Stimulated activated CD4-positive, alpha-beta T cell treated with anti-CD3 and anti-CD28 coated beads, Interleukin-15, amount 100 ng/mL, for 24 hours (primary cell): ENCODE measurements at places on chromosomes 7 and 10.

- no peak for DNase-seq
These were observed 879.0 kb upstream of the CELF2 start for GRCh38 chr10:10138685-10139084.

GRCh38 chr7:102004229-102004628 lies 186.8 kb downstream of the CUX1 start:
- DNase-seq = no peak

GRCh38 chr10:111756217-111757061 lies 427.1 kb downstream of the GPAM start:
- peak; percentile 34 for DNase-seq

DNA sequence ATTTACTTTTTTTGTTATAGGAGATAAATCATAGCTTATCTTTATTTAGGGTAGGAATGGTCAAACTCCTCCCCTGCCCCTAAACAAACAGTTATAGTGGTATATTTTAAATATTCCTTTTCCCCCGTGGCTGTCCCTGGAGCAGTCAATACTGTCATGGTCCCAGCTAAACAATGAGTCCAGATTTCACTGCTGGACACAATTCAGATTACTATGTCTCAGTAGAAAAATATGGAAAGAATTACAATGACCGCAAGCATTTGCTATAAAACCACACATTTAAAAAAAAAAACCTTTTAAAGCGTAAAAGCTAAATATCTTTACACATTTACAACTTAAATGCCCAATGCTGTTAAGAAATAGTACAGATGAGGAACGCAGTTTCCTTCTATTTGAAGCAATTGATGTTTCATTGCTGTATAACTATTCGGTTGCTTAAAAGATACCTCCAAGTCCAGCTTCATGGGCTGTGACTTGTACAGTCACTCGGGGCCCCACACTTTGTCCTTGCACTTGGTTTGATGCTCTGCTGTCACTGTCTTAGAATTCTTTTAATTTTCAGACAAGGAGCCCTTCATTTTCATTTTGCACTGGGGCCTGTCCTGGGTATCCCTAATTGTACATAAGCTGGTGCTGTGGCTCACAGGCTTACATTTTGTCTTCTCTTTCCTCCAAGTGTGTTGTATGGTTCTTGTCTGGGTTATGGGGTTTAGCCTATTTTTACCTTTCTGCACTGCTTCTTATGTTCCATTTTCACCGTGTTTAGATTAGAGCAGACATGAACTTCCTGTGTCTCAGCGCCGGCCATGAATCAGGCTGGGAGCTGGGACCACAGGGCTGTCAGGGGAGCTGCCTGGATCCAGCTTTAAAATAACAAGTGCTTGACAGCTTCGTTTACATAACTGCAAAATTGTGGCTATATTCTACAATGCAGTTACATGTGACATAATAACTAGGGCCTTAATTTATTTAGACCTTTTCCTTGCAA lies 530.2 kb upstream of the FZD8 start:
- DNase-seq = no peak

- DNase-seq = no peak
These were observed 32.5 kb downstream of the LAMB4 start for GRCh38 chr7:108097703-108098102.

- DNase-seq = no peak
These were observed 100.6 kb downstream of the GPR26 start for GRCh38 chr10:123766761-123767160.

DNA sequence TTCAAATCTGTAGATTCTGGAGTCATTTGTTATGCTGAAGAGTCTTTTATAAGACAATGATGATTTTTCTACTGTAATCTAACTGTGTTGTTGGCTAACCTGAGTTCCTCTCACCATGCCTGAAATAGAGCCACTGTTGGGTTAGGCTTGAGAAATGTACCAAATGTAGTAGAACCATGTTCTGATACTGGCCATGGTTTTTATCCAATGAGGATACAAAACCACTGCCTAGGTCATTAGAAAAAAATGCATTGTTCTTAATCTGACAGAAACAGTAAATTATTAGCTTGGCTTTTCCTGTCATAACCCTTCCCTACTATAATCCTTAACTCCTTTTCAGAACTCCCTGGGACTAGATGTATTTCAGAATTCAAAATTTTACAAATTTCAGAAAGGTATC lies 86.6 kb downstream of the RAPGEF5 start:
- no peak for DNase-seq
